ENCODE measurements at places on chromosomes 6 and 20. TPM values are rescaled to one million over a fixed set of nuclear protein-coding genes. Genes with fewer than 3 reads are reported as not detected.

DEFB124 gene
- total RNA-seq, result not detected

ZC2HC1B gene
- not detected for total RNA-seq

KIF13A gene
- 34.6 TPM for total RNA-seq

RPRD1B gene
- 18.1 TPM for total RNA-seq

GSTA1 gene
- total RNA-seq, result not detected

Measured in hair follicular keratinocyte (primary cell).